Right ventricle myocardium superior (tissue), 1 donor: ENCODE measurements at places on chromosomes 7 and 10. TPM values are rescaled to one million over a fixed set of nuclear protein-coding genes. Genes with fewer than 3 reads are reported as not detected.

The RAPGEF5 gene
- total RNA-seq, result 11.1 TPM

The PRKCQ gene
- total RNA-seq, result 0.30 TPM

The NPY gene
- not detected for total RNA-seq

The SUN3 gene
- total RNA-seq, result not detected

The FMC1 gene
- total RNA-seq, result 55.3 TPM

The EVX1 gene
- total RNA-seq, result not detected

The OR6B1 gene
- total RNA-seq, result not detected

The FGFR2 gene
- total RNA-seq, result 0.30 TPM

GRCh38 chr10:58348571-58349033 is 13.8 kb downstream of the UBE2D1 start:
- no peak for DNase-seq

- DNase-seq, result no peak
These were observed 12.0 kb upstream of the SP8 start for GRCh38 chr7:20798694-20799121.

DNA sequence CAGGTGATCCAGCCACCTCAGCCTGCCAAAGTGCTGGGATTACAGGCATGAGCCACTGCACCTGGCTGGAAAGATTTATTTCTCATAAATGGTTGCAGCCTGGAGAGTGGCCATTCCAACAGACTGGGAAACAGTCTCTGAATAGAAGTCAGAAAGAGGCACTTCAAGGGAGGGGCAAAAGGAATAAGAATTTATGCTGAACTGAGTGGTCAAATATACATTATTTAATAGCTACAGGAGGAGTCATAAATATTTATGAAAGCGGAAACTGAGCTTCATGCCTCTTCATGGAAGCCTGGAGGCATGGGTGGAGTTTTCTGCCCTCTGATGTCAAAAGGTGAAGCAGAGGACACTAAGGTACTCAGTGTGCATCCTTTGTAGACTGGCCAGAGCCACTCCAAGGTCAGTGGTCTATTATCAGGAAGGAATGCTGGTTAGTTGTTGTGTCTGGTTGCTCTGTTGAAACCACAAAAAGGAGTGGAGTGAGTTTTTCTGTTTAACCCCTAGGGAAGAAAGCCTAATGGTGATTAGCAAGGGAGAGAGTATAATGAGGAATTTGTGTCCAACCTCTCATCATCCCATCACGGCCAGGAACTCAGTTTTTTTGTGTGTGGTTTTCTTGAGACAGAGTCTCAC is 9.3 kb upstream of the NRBF2 start:
- DNase-seq, result no peak

DNA sequence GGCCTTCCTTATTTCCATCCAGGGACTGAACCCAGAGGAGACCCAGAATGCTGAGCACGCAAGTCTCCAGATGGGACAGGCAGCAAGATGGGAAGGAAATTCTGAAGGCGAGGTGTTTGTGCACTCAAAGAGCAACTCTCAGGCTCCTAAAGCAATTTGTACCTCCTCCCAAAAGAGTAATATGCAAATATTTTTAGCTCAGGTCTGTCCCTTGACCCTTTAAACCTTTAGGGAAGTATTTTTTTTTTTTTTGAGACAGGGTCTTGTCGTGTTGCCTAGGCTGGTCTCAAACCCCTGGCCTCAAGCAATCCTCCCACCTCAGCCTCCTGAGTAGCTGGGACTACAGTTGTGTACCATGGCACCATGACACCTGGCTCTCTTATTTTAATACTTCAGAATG is 8.4 kb downstream of the RP9 start:
- no peak for DNase-seq

- DNase-seq, result peak; percentile 84
These were observed 229.2 kb downstream of the TCF7L2 start for GRCh38 chr10:113179265-113179664.

DNA sequence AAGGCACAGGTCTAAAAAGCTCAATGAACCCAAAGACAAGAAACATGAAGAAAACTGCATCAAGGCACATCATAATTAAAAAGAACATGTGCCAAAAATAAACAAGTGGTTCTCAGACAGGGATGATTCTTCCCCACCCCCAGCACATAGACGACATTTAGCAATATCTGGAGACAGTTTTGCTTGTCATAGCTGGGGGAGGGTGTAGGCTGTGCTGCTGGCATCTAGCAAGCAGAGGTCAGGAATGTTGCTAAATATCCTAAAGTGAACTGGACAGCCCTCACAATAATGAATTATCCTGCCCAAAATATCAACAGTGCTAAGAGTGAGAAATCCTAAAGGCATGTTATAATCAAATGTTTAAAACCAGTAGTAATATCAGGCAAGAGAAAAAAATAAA is 122.6 kb downstream of the MICU1 start:
- no peak for DNase-seq

- DNase-seq, result no peak
These were observed 17.9 kb downstream of the RFC2 start for GRCh38 chr7:74236284-74236683.

DNA sequence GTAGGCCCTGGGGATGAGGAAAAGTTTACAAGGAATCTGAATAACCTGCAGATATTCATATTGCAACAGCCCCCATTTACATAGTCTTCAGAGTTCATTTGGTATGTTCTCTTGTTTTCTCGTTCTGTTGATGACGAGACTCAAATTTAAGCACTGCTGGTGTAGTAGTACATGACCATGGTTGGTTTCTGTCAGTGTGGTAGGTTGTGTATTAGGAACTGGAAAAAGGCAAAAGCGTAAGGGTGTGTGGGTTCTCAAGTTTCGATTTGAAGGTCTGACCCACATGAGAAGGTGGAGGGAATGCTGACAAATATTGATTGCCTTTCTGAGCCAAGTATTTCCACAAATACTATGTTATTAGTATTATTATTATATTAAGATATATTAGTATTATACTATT is 151.7 kb downstream of the AUTS2 start:
- no peak for DNase-seq

DNA sequence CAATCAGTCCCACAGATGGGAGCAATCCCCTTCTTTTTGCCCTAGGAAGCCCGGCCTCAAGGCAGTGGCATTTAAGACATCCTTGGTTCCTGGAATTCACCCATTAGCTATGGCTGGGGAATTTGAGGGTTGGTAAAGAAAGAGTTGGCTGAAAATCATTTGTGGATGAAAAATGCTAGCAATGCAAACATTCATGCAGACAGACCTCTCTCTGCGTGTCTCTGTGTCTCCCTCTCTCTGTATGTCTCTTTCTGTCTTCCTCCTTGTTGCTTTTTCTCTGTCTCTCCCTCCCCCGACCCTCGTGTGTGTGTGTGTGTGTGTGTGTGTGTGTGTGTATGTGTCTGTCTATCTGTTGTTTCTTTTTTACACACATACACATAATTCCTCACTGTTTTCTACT is 19.4 kb downstream of the LDB3 start:
- no peak for DNase-seq

GRCh38 chr10:124221356-124222317 is 128.2 kb upstream of the CHST15 start:
- DNase-seq, result no peak

- DNase-seq, result no peak
These were observed 143.5 kb upstream of the ASAH2 start for GRCh38 chr10:50394832-50395231.

DNA sequence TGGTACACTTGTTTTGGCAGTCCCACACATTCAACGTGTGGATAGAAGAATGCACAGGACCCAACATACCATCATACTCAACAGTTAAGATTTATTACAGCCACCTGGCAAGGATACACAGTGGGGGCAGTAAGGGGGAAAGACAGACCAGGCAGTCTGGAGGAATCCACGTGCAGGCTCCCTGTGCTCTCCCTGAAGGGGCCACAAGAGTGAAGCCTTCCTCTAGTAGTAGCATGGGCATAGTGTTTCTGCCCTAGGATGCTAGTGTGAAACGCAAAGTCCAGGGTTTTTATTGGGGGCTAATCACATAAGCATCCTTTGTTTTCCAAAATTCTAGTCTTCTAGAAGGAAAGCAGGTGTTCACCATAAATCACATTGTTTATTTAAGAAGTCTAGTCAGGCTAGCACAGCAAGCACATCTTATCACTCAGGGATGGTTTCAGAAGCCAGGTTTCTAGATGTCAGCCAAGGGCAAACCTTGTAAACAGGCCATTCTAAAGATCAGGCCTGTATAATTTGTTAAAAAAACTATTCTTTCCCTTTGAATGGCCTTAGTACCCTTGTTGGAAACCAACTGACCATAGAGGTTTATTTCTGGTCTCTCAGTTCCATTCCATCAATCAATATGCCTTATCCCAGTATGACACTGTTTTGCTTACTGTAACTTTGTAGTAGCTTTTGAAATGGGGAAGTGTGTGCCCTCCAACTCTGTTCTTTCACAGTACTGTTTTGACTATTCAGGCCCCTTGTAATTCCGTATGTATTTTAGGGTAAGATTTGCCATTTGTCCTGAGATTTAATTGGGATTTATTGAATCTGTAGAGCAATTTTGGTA is 12.4 kb upstream of the TFAM start:
- DNase-seq, result no peak

DNA sequence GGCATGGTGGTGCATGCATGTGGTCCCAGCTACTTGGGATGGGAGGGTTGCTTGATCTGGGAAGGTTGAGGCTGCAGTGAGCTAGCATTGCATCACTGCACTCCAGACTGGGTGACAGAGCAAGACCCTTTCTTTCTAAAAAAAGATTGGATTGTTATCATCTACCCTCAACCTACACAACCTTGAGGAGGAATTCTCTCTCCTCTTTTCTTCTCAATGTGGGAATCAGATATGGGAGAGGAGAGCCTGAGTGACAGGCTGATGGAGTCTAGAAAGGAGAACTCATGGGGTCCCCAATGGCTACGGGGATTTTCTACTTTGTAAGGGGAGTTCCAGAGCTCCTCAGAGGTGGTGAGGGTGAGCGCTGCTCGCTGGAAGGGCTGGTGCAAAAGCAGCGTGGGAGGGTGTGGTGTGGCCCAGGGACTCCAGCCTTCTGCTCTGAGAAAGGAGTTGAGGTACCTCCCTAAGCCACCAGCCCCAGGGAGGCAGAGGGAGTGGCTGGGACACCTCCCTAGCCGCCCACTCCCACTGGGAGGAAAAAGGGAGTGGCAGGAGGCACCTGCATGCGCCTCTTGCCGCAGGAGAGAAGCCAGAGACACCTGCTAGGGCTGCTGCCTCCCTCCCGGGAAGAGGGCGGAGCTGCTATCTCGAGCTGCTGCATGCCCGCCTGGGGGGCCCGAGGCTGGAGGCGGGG is 48.4 kb downstream of the GATA3 start:
- DNase-seq, result no peak
